Germinal center (tissue), 1 donor: ENCODE measurements at places on chromosomes 2 and 18.

GRCh38 chr2:17850151-17850550 is 28.3 kb upstream of the KCNS3 start:
- DNase-seq: no peak

- no peak for DNase-seq
Measured at GRCh38 chr2:171630812-171631626, 56.2 kb upstream of the DYNC1I2 start.

DNA sequence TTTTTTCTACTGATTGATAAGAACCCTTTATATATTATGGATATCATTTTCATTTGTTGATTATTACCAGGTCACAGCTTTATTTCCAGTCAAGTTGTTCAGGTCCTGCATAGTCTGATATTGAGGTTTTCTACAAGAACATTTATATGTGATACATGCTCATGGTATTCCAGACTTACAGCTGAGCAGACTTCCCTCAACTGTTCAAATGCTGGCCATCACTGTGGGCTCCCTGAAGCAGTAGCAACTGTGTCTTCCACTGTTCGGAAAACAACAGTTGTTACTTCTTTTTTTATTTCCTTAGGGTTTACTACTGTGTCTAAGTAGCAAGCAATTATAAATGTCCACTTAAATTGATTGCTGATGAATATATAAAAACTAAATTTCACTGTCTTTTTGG is 79.5 kb downstream of the DGKD start:
- no peak for DNase-seq

GRCh38 chr2:129645335-129645734 is 334.1 kb upstream of the RAB6C start:
- no peak for DNase-seq

DNA sequence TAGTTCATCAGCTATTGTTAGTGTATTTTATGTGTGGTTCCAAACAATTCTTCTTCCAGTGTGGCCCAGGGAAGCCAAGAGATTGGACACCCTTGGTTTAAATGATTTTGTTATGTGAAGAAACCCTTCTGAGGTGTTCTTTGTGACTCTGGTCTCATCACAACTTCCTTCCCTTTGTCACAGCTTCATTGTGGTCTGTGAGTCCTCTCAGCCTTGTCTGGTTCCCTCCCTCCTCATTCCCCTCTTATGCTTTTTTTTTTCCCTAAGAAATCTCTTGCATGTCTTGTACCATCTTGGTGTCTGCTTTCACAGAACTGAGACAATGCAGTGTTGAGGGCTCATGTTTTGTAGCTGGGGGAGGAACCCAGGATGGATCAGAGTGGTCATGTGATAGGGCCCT is 118.9 kb downstream of the TMEM182 start:
- no peak for DNase-seq

DNA sequence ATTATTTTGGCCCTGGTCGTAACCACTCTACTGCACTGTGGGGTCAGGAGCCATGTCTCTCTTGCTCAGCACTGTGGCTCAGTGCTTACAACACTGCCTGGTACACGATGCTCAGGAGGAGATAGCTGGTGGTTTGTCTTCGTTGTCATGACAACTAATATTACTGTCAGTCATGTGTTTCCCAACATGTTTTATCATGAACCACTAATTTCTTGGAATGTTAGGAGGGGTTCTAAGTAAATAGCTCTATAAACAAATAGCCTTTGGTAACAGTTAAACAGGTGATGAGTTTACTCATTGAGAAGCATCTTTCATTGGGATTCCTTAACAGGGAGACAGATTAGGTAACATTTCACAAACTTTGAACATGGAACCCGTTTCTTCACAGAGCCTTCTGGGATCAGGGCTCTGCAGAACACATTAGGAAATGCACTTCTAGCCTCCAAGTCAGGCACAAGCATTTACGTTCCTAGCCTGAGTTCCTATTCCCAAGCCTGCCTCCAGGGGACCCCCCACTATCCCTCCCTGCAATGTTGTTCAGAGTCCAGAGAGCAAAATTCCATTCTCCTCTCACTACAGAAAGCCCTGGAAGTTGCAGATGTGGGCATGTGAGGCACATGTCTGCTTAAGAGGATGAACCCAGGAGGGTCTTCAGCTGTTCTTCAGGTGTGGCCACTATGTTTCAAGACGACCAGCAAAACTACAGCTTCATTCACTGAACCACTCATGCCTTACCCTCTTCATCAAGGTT is 6.4 kb upstream of the RBM44 start:
- no peak for DNase-seq

DNA sequence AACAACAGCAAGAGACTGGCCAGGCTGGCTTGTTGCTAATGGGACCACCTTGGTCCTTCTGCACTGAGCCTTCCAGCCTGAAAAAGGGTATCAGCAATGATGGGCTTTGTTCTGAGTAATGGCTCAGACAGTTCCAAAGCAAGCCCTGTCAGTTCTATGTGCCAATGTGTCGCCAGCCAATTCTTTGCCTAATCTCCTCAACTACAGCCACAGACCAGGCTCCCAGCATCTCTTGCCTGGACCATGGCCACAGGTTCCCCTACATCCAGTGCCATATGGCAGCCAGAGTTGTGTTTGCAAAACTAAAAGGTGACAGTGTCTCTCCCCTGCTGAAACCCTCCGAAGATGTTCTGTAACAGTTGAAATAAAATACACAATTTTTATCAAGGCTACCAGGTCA is 61.5 kb upstream of the TMEM177 start:
- DNase-seq: no peak

DNA sequence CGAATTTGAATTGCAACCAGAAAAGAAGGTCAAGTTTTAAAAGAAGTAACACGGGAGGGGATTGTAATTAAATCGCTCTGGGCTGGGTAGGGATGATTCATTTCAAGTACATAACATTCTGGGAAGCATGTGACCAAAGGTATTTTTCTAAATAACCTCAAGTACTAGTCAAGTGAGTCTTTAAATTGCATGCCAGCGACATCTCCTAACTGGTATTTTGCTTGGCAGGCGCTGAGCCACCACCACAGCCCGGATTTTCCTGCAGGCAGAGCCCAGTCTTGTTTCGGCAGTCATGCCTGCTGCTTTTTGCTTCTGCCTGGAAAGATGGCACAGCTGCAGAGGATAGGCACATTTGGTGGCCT is 33.7 kb upstream of the NPAS2 start:
- DNase-seq: no peak

- no peak for DNase-seq
Measured at GRCh38 chr2:241223211-241224017, 34.9 kb downstream of the ANO7 start.

DNA sequence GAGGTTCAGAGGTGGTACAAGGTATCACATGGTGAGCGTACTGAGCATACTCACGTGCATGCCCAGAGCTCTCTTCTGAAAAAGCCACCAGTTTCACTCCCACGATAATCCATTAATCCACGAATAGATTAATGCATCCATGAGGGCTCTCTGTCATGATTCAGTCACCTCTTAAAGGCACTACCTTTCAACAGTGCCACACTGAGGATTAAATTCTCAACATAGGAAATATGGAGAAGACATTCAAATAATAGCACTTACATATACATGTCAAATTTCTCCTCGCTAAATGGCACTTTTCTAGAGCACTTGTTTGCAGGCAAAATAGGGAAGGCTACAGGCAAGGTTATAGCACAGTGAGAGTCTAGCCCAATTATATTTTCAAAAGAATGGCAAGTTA is 825.9 kb downstream of the TRIB2 start:
- no peak for DNase-seq

GRCh38 chr2:127917916-127918315 is 32.2 kb upstream of the AMMECR1L start:
- no peak for DNase-seq

GRCh38 chr2:113240915-113241911 is 37.5 kb downstream of the PAX8 start:
- DNase-seq: no peak

DNA sequence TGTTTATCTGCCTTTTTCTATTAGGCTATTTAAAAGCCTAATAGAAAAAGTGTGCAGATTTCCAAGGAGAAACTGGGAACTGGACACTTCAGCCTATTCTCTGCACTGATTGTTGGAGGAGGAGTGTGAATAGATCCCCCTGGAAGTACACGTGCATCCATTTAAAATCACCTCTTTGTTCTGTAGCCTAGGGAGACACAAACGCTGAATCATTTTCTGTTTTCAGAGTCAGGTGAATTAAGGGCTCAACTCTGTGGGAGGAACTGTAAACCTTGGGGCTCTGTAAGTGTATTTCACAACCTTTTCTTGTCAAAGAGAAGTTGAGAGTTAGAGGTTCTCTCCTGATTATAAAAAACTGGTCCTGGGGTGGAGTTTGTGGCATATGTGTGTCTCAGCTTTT is 159.7 kb downstream of the SPAG16 start:
- no peak for DNase-seq

DNA sequence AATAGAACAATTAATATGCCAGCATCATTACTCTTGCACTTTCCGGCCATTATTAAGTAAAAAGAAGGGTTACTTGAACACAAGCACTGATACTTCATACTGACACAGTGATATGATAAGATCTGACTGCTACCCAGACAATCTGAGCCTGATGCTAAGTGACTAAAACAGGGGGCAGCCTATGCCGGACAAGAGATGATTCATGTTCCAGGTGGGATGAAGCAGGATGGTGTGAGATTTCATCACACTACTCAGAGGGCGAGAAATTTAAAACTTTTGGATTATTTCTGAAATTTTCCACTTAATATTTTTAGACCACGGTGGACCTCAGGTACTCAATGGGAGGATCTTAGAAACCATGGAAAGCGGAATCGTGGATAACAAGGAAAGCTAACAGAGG is 61.7 kb downstream of the LIPG start:
- DNase-seq: no peak

- peak; percentile 26 for DNase-seq
Measured at GRCh38 chr2:168348076-168348475, 100.7 kb upstream of the STK39 start.

GRCh38 chr2:63053889-63054602 is 3.4 kb downstream of the OTX1 start:
- DNase-seq: no peak

DNA sequence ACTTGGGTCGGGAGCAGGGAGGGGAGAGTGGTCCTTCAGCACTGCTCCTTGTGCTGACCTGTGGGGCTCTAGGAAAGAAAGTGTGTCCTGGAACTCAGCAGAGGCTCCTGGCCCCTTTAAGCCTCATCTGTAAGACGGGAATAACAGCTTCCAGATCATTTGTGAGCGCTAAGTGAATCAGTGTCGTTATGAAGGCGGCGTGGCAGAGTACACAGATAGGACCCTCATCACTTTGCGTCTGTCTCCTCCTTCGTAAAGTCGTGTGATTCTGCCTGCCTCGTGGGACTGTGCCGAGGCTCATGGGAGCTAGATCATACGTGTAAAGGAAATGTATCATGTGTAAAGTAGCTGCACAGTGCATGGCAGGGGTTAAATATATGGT is 18.6 kb downstream of the COLEC11 start:
- DNase-seq: no peak

DNA sequence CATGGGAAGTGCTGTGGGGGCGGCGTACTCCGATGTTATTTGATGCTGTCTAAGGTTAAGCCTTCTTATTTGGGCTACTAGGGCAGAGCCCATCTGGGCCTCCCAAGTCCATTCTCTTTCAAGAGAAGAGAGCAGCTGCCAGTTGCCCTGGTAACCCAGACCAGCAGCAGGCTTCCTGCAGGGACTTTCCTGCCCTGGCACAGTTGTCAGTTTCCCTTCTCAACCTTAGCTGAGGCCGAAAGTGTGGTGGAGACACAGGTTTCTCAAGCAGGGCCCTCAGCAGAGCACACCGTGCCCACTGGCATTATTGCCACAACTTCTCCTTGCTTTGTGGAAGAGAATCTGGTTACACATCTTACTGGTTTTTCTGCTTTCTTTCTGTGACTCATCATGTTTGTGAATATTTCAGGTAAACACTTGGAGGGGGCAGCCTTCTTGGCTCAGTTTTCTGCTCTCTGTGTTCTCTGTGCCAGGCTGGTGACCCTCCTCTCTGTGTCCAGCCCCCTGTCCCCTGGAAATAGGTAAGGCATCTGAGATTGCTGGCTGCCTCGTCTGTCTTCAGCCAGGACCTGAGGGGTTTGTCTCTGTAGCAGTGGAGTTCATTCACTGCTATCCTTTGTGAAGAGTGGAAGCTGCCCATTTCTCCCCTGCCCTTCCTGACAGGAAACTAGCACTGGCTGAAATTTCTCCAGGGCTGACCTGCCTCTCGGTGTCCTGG is 111.0 kb downstream of the B3GNT2 start:
- no peak for DNase-seq

GRCh38 chr2:132437852-132438669 is 21.5 kb downstream of the GPR39 start:
- no peak for DNase-seq

DNA sequence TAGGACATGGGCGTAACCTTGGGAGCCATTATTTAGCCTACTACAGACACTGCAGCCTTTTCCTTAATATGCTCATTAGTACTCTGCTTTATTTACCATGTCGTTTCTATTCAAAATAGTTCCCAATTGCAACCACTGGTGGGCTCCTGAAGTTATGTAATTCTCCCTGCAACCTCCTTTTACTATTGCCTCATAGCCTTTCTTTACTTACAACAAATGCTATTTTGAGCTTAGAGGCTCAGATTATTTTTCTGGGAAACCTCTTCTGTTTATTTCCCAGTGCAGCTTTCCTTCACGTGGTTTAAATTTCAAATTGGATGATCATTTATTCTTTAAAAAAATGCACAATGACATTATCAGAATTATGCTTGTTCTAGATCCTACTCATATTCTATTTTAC is 492.3 kb upstream of the TMEFF2 start:
- DNase-seq: no peak

DNA sequence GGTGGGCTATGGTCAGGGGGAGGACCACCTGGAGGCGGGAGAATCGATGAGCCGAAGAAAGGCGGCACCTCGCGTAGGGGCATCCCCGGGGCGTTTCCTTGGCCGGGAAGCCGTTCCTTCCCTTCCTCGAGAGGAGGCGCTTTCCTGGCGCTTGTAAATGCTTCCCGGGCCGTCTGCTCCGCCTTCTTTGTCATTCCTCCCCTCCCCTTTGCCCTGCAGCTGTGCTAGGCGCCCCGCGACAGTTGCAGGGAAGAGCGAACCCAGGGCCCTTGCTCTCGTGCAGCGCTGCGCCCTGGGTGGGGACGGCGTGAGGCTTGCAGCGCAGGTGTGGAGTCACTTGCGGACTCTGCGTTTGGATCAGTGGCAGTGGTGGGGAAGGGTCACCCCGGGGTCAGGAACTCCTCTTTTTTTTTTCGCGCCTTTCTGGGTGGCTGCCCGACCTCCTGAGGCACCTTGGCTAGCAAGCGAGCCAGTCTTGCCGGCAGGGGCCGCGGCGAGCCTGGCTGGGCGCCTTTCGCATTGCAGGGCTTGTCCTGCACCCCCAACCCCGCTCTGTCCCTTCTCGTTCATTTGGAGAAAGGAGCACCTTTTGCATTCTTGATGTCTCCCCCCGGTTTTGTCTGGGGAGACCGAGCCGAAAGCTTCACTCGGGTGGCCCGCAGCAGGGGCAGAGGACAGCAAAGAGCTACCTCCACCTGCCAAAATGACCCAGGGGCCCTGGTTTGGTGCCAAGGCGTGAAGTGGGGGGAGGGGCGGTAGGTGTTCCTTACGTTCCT is 858 bp downstream of the KCNS3 start:
- peak; percentile 46 for DNase-seq

GRCh38 chr2:128791985-128792320 is 473.3 kb upstream of the HS6ST1 start:
- no peak for DNase-seq

- DNase-seq: no peak
Measured at GRCh38 chr18:74420481-74420880, 36.6 kb downstream of the DIPK1C start.

GRCh38 chr2:46548103-46548486 is 68.7 kb downstream of the TMEM247 start:
- no peak for DNase-seq

GRCh38 chr2:48107326-48107925 is 201.1 kb upstream of the FBXO11 start:
- DNase-seq: no peak

GRCh38 chr18:41858761-41859555 is 96.1 kb upstream of the PIK3C3 start:
- no peak for DNase-seq
